Cerebellar cortex (tissue), 1 donor: ENCODE measurements at places on chromosomes 6 and 20.

GRCh38 chr20:38857703-38858102 is 52.2 kb downstream of the PPP1R16B start:
- no peak for DNase-seq

DNA sequence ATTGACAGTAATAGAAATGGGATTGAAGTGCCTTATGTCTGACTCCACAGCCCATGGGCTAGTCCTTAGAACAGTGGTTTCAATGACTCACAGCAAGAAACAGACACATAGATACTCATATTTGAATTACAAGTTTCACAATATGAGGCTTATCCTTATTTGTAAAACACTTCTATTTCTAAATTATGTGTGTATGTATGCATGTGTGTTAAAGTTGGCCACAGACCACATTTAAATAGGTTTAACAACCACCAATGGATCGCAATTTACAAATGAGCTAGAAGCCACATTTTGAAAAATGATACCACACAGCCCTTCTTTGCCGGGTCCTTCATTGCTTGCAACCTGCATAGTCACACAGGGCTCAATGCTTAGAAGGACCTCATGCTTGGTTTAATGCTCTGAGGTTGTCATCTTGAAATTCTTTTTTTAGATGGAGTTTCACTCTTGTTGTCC is 157.8 kb upstream of the PREP start:
- DNase-seq: no peak

DNA sequence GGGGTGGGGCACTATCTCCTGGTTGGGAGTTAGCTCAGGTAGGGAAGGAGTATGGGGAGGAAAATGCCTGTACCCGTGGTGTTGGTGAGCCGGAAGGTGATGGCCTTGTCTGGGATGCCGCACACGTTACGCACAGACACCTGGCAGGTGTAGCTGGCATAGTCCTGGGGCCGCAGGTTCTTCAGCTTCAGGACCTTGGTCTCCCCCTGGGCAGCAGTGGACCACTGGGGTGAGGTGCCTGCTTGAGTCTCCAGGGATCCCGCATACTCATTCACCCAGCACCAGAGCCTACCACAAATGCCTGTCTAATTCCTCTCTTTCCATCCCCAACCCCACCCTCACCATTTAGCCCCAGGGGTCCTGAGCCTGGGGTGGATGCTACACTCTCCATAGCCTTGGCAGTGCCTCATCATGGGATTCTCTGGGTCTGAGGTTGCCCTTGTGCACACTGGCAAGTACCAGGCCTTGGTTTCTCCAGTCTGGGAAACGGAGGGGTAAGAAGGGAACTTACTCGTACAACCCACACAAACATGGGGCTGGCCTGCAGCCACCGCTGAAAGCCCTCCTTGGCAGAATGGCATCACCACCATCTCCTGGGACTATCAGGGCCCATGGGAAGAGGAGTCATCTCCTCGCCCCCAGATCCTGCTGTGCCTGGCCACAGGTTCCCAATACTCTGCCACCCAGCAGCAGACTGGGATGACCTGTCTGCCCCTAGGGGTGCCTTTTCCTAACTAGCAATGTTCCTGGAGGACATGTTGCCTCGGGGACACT is 42.8 kb downstream of the MDGA1 start:
- DNase-seq: no peak

DNA sequence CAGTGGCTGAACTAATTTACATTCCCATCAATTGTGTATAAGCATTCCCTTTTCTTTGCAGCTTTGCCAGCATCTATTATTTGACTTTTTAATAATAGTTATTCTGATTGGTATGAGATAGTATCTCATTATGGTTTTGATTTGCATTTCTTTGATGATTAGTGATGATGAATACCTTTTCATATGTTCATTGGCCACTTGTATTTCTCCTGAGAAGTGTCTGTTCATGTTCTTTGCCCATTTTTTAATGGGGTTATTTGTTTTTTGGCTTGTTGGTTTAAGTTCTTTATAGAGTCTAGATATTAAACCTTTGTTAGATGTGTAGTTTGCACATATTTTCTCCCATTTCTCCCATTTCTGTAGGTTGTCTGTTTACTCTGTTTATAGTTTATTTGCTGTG is 16.6 kb downstream of the CENPW start:
- DNase-seq: no peak

DNA sequence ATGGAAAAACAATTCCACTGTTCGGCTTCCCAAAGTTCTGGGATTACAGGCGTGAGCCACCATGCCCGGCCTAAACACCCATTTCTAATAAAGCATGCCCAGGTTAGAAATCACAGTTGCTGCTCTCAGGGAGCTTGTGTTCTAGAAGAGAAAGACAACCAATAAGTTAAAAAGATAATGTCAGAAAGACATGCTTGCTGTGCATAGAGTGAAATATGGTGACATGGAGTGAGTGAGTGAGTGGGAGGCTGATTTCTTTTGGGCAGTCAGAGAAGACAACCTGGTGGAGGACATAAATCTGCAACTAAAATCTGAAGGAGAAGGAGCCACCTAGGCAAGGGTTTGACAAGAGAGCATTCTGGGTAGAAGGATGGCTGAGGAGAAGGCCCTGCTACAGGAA is 222.6 kb downstream of the ARID1B start:
- DNase-seq: no peak

GRCh38 chr6:30097902-30098768 is 14.8 kb downstream of the TRIM31 start:
- DNase-seq: no peak

- no peak for DNase-seq
Measured at GRCh38 chr6:118589649-118590365, 41.7 kb downstream of the PLN start.

DNA sequence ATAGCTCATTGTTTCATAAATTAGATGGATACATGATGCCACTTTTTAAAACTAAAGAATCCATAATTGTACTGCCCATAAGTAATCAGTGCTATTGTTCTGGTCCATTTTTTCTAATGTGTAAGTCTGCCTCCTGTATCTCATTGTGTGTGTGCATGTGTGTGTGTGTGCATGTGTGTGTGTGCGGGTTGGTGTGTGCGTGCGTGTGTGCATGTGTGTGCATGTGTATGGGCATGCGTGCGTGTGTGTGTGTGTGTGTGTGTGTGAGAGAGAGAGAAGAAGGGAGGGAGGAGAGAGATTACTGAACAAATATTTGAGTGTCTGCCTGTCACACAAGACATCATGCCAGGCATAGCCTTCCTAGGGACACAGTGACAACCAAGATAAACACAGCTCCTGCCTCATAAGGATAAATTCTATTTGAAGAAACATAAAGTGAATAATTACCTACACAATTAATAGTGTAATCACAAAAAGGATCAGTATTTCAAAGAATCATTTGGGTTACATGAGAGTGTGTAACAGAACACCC is 33.2 kb upstream of the RPS6KA2 start:
- DNase-seq: no peak

- DNase-seq: no peak
Measured at GRCh38 chr6:69026715-69027114, 391.6 kb downstream of the ADGRB3 start.

DNA sequence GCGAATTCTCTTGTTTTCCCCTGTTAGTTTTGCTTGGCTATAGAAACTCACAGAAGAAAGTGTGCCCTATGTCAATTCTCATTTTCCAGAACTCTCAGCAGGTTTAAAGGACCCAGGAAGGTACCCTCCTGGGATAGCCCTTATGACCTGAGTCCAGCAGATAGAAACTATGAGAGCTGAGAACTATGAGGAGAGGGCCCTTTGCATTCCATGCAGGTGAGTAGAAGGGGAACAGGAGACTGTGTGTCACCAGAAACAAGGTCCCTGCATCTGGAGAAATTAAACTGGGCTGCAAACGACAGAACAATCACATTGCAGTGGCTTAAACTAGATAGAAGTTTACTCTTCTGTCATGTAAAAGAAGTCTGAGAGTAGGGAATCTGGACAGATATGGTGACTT is 35.7 kb upstream of the SCUBE3 start:
- no peak for DNase-seq

DNA sequence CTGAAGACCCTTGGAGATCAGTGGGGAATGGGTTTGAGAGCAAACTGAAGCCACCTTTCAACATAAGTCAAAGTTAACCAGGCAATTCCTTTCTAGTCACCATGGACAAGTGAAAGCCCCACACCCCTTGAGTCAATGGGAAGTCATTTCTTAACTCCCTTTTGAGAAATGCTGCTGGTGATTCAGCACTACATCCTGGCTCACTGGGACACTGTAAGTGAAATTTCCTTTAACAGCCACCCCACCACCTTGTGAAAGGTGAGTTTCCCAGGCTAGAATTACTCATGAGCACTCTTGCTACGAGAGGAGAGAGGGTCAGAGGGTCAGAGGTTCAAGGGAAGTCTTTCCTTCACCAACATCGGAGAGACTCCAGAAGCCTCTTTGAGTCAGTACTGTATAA is 93.3 kb upstream of the MARCKS start:
- DNase-seq: no peak
